ENCODE measurements at places on chromosomes 5 and 9. TPM values are rescaled to one million over a fixed set of nuclear protein-coding genes. Genes with fewer than 3 reads are reported as not detected.
A peak's percentile ranks its signal among the peaks of the same experiment; 100 is the strongest.

GRCh38 chr9:131503626-131504465 is 1.1 kb downstream of the POMT1 start:
- peak; percentile 43 for DNase-seq

DNA sequence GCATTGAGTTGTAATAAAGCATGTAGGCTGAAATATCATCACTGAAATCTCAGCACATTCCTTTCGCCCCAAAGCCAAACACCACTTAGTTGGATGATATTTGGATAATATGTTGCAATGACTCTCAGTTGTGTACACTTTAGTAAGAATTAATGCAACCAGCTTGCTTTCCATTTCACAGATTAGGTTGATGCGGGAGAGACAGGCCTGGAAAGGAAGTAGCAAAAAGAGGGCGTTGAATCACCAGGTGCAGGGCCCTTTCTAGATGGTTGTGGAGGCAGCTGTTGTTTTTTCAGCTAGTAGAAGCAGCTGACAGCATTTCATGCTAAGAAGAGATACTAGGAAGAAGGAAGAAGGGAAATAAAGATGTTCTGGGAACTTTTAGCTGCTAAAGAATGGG is 30.9 kb downstream of the DMRT3 start:
- no peak for DNase-seq

The GCNT4 gene
- polyA plus RNA-seq, result 2.3 TPM

DNA sequence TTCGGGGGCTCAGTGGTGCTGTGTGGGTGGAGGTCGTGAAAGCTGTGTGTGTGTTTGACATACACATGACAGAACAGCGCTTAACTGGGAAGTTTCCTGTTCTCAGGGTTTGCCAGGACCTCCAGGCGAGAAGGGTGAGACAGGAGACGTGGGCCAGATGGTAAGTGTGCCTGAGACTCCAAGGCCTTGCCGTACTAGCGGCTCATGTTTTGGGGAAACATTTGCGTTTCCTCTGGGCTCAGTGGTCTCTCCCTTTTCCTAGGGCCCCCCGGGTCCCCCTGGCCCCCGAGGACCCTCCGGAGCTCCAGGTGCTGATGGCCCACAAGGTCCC is 68.3 kb upstream of the FCN2 start:
- DNase-seq, result no peak

GRCh38 chr9:117091529-117091928 is 323.3 kb downstream of the ASTN2 start:
- no peak for DNase-seq

The SPINK6 gene
- not detected for polyA plus RNA-seq

- no peak for DNase-seq
These were observed 302.5 kb downstream of the MLLT3 start for GRCh38 chr9:20319641-20320337.

DNA sequence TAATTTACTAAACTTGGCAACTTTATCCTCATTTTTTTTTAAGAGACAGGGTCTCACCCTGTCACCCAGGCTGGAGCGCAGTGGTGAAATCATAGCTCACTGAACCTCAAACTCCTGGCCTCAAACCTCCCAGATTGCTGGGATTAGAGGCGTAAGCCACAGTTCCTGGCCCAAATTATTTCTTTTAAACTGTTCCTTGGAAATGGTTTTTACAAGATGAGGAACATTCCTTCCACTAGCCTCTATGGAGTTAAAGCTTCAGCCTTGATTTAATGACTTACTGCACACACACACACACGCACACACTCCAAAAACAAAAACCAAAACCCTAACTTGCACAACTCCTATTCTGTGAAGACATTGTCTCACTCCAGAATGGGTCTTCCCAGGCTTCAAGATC is 77.2 kb upstream of the TARS1 start:
- DNase-seq, result no peak

DNA sequence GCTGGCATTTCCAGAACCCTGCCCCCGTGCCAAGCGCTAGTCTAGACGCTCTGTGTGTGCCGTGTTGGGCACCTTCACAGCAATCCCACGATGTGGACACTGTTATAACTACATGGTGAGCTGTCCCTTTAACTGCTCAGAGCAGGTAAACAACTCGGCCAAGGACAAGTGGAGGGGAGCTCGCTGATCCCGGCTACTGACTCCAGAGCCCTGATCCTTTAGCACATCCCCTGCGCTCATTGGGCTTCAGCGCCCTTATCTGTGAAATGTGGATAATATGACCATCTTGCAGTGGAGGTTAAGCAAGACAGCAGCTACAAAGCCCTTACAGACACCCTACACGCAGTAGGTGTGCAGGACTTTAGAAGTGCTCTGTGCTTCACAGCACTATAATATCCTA is 16.5 kb downstream of the ORM2 start:
- DNase-seq, result no peak

The AP3B1 gene
- 19.8 TPM for polyA plus RNA-seq

DNA sequence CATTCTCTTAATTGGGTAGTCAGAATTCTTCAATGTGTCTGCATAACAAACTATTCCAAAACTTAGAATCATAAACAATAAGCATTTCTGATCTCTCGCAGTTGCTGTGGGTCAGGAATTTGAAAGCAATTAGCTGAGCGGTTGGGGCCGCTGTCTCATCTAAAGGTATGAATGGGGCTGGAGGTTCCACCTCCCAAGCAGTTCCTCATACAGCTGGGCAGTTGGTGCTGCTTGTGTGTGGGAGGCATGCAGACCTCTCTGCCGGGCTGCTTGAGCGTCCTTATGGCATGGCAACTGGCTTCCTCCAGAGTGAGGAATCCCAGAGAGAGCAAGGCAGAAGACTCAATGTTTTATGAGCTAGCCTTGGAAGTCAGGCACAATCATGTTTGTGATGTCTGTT is 30.2 kb upstream of the SEMA4D start:
- no peak for DNase-seq
